AG09319 (cell line): ENCODE measurements at places on chromosomes 1 and 21.

DNA sequence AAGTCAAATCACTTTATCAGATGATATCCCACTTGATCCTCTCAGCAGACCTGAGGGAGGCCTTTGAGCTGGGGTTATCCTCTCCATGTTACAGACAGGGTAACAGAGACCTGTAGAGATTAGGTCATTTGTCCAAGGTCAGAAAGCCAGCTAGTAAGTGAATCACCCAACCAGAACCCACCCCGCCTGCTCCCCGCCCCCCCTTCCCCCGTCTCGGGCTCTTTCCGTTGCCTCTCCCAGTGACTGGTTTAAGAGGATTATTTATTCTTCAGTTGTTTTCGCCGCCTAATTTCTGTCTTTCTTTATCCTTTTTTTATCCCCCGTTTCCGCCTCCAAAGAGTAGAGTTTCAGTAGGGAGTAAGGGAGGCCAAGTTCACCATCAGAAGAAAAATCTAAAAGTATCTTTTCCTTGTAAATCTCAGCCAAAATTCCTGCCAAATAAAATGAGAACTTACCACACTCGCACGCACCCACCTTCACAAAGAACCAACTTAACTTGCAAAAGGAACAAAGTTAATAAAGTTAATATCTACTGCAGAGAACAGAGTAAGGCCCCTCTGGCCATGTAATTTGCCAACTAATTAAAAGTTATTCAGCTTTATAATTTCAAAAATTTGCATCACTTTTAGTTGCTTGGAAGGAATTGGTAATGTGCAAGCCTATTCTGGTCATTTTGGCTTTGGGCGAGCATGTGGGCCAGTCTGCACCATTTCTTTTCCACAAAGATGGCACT lies 76.8 kb upstream of the TRABD2B start:
- no peak for DNase-seq

DNA sequence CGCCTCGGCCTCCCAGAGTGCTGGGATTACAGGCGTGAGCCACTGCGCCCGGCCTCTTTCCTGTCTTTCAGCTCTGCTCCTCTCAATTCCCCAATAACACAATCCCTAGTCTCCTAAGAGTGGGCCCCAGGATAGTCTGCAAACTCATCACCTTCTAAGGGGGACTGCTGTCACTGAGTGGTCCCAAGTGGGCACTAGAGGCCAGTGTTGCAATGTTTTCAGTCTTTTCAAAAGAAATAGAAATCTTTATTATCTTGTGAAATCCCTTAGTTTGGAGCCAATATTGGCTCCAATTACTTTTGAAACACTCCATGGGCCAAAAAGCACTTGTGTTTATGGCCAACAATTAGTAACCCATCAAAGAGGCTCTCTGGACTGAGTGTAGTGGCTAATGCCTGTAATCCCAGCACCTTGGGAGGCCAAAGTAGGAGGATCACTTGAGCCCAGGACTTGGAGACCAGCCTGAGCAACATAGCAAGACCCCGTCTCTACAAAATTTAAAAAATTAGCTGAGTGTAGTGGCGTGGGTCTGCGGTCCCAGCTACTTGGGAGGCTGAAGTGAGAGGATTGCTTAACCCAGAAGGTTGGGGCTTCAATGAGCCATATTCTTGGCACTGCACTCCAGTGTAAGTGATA lies 28.6 kb upstream of the ZNF697 start:
- no peak for DNase-seq

DNA sequence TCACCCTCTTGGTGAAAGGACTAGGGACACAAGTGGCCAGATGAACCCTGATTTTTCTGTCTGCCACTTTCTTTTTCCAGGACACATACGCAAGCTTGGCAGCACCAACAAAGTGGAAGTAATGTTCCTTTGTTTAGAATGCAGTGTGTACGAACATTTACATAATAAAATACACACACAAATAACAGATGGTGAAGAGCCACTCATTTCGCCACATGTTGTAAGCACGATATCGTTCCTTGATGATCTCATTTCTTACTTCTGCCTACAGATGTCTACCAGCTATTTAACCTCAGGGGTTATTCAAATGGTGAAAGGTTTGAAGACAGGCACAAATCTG lies 670.2 kb upstream of the CXADR start:
- DNase-seq: no peak

GRCh38 chr1:66747501-66747900 lies 4.8 kb upstream of the DYNLT5 start:
- DNase-seq: no peak

GRCh38 chr1:26697978-26698849 lies 2.4 kb downstream of the ARID1A start:
- peak; percentile 90 for DNase-seq

DNA sequence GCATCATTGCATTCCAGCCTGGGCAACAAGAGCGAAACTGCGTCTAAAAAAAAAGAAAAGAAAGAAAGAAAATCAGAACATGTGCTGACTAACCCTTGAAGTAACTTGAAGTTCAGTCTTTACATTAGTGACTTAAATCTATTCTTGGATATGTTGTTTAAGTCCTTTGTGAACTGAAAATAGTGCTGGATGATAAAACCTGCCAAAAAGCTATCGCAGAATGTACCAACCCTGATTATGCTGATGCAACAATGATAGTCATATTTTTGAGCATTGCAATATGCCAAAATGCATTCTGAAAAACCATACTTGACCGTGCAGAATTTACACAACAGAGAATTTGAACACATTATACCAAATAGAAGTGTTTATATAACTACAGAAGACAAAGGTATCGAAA lies 30.7 kb downstream of the SHISAL2A start:
- DNase-seq: no peak

- peak; percentile 84 for DNase-seq
Observed at GRCh38 chr1:24769656-24770651, 24.7 kb downstream of the CLIC4 start.

- DNase-seq: no peak
Observed at GRCh38 chr1:53992085-53992874, 25.7 kb downstream of the LDLRAD1 start.
